ENCODE measurements at places on chromosomes 7 and 10.

- H3K4me3 ChIP-seq = no peak overlapping the region
- DNase-seq = no peak
- H3K27ac ChIP-seq = no peak overlapping the region
- no peaks in the 10 kb centered on the region for H3K36me3 ChIP-seq
Observed at GRCh38 chr10:75375838-75376237, 25.7 kb downstream of the ZNF503 start.

GRCh38 chr10:102621443-102622325 is 22.6 kb upstream of the TRIM8 start:
- no peaks in the 10 kb centered on the region for H3K27me3 ChIP-seq
- H3K4me1 ChIP-seq = peaks cover 65% of the 10 kb centered on the region
- peaks cover 25% of the 10 kb centered on the region for H3K36me3 ChIP-seq
- no peak overlapping the region for H3K4me3 ChIP-seq
- DNase-seq = no peak
- H3K27ac ChIP-seq = peak overlapping the region; percentile 42

DNA sequence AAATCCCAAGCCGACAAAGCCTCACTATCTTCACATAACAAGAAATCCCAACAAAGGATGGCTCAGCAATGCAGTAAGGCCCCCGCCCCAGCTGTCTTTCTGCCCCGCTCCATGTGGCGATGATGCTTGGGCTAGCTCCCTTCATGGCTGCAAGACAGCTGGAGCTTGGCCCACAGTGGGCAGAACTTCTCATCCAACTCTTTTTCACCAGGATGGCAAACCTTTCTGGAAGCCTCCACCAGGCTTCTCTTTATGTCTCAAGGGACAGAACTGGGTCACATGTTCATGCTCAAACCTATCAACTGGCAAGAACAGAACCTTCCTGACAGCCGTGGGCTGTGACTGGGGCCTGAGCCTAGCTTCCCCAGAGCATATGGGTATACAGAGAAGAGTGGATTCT is 260.5 kb upstream of the MKLN1 start:
- H3K4me1 ChIP-seq = peaks cover 6% of the 10 kb centered on the region
- H3K36me3 ChIP-seq = no peaks in the 10 kb centered on the region
- H3K4me3 ChIP-seq = no peak overlapping the region
- peak overlapping the region; percentile 20 for H3K27ac ChIP-seq
- H3K27me3 ChIP-seq = no peaks in the 10 kb centered on the region

DNA sequence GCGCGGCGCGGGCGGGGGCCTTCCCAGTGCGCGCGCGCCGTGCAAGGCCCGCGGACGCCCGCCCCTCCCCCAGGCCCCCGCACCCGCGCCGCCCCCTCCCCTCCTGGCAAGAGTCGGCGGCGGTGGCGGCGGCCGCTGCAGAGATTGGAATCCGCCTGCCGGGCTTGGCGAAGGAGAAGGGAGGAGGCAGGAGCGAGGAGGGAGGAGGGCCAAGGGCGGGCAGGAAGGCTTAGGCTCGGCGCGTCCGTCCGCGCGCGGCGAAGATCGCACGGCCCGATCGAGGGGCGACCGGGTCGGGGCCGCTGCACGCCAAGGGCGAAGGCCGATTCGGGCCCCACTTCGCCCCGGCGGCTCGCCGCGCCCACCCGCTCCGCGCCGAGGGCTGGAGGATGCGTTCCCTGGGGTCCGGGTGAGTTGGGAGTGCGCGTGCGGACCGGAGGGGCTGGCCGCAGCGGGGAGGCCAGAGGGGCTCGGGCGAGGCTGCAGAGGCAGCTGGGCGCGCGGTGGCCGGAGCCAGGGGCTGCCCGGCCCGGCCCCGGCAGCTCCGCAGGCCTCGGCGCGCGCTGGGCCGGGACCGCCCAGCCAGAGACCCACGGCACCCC is at the start of gene BMPR1A:
BMPR1A (plus strand) TSS at position 109 of the 602 bp plus-strand sequence. CDS start 119,400 bp downstream, outside the sequence.
- DNase-seq = peak; percentile 98
- peak within 1 kb of the TSS; percentile 94 for H3K27ac ChIP-seq
- peaks cover 56% of the 10 kb centered on the region for H3K4me1 ChIP-seq
- H3K4me3 ChIP-seq = peak within 1 kb of the TSS; percentile 91

- H3K4me3 ChIP-seq = no peak overlapping the region
- H3K27me3 ChIP-seq = peaks cover 4% of the 10 kb centered on the region
- peaks cover 45% of the 10 kb centered on the region for H3K4me1 ChIP-seq
- H3K27ac ChIP-seq = no peak overlapping the region
- no peak for DNase-seq
Observed at GRCh38 chr10:64112701-64113355, 591.6 kb downstream of the REEP3 start.

- no peak for DNase-seq
- peak overlapping the region; percentile 40 for H3K27ac ChIP-seq
- no peak overlapping the region for H3K4me3 ChIP-seq
- peaks cover 37% of the 10 kb centered on the region for H3K36me3 ChIP-seq
- peaks cover 17% of the 10 kb centered on the region for H3K4me1 ChIP-seq
- no peaks in the 10 kb centered on the region for H3K27me3 ChIP-seq
Observed at GRCh38 chr10:31912289-31912688, 16.3 kb downstream of the ARHGAP12 start.

GRCh38 chr7:44995555-44996493 is 4.2 kb upstream of the CCM2 start:
- H3K4me1 ChIP-seq = peaks cover 10% of the 10 kb centered on the region
- H3K27me3 ChIP-seq = peaks cover 2% of the 10 kb centered on the region
- no peak for DNase-seq
- no peak overlapping the region for H3K27ac ChIP-seq
- H3K4me3 ChIP-seq = no peak overlapping the region

DNA sequence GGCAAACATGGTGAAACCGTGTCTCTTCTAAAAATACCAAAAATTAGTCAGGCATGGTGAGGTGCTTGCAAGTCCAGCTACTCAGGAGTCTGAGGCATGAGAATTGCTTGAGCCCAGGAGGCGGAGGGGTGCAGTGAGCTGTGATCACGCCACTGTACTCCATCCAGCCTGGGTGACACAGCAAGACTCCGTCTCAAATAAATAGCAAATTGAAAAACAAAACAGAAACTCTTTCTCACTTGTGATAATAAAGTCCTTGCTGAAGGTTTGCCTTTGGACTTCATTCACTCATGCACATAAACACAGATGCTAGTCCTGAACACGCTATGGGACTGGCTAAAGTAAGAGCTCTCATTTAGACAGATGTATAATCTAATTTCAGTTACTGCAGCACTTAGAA is 37.6 kb downstream of the ANK3 start:
- peaks cover 3% of the 10 kb centered on the region for H3K27me3 ChIP-seq
- no peaks in the 10 kb centered on the region for H3K36me3 ChIP-seq
- no peak for DNase-seq
- H3K4me1 ChIP-seq = peaks cover 32% of the 10 kb centered on the region
- H3K4me3 ChIP-seq = no peak overlapping the region
- no peak overlapping the region for H3K27ac ChIP-seq

- peaks cover 8% of the 10 kb centered on the region for H3K27me3 ChIP-seq
- H3K4me3 ChIP-seq = no peak overlapping the region
- DNase-seq = peak; percentile 16
- no peaks in the 10 kb centered on the region for H3K36me3 ChIP-seq
- H3K27ac ChIP-seq = peak overlapping the region; percentile 66
Observed at GRCh38 chr7:54841772-54842697, 83.0 kb upstream of the SEC61G start.

GRCh38 chr10:75655791-75656451 is 224.5 kb downstream of the LRMDA start:
- peaks cover 11% of the 10 kb centered on the region for H3K27me3 ChIP-seq
- H3K4me1 ChIP-seq = peaks cover 80% of the 10 kb centered on the region
- H3K27ac ChIP-seq = no peak overlapping the region
- no peak for DNase-seq

GRCh38 chr10:111087968-111088505 is 11.2 kb downstream of the ADRA2A start:
- DNase-seq = no peak
- H3K27me3 ChIP-seq = peaks cover 31% of the 10 kb centered on the region
- no peak overlapping the region for H3K4me3 ChIP-seq

DNA sequence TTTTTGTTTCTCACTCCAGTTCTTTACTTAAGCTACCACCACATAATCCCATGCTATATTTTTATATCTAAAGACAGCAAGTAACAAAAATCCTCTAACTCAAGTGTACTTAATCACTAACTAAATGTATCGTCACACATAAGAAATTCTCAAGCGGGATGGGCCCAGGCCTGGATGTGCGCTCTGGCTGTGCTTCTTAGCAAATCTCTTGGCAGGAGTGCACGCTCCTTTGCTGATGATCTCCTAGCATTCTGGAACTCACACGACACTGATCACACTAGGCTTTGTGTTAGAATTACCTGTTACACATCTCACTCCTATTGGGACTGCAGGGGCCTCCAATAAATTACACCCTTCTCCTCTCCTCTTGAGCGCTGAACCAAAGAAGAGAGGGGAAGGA is 46.7 kb upstream of the CALD1 start:
- peaks cover 44% of the 10 kb centered on the region for H3K4me1 ChIP-seq
- peak overlapping the region; percentile 6 for H3K4me3 ChIP-seq
- peaks cover 3% of the 10 kb centered on the region for H3K27me3 ChIP-seq
- H3K36me3 ChIP-seq = no peaks in the 10 kb centered on the region
- no peak for DNase-seq

DNA sequence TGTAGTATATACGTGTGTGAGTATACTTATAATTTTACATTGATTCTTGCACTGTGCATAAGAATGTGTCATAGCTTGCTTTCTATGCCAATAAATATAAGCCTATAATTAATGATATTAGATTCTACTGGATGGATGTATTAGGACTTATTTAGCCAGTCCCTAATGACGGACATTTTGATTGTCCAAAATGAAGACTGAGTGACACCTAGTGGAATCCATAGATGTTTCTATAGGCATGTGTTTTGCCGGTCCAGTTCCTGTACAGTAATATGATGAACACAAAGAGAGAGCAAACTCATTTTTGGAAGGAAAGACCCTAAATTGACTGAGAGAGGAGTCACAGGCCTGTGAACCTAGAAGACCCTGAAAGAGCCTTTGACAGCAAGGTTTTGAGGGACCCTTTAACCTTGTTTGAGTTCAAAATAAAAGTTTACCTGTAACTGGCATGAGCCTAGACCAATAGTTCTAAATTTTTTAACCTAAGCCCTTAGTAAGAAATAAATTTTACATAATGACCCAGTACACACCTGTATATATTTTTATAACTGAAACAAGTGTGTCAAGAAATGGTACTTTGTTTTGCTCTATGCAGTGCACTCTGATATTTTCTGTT is 42.4 kb upstream of the AGBL3 start:
- no peaks in the 10 kb centered on the region for H3K27me3 ChIP-seq
- H3K4me1 ChIP-seq = no peaks in the 10 kb centered on the region
- H3K36me3 ChIP-seq = peaks cover 66% of the 10 kb centered on the region
- no peak overlapping the region for H3K4me3 ChIP-seq

GRCh38 chr10:60172363-60172990 is 217.2 kb downstream of the ANK3 start:
- H3K4me1 ChIP-seq = peaks cover 24% of the 10 kb centered on the region
- no peak for DNase-seq
- H3K27ac ChIP-seq = no peak overlapping the region
- no peaks in the 10 kb centered on the region for H3K36me3 ChIP-seq
- H3K4me3 ChIP-seq = no peak overlapping the region

DNA sequence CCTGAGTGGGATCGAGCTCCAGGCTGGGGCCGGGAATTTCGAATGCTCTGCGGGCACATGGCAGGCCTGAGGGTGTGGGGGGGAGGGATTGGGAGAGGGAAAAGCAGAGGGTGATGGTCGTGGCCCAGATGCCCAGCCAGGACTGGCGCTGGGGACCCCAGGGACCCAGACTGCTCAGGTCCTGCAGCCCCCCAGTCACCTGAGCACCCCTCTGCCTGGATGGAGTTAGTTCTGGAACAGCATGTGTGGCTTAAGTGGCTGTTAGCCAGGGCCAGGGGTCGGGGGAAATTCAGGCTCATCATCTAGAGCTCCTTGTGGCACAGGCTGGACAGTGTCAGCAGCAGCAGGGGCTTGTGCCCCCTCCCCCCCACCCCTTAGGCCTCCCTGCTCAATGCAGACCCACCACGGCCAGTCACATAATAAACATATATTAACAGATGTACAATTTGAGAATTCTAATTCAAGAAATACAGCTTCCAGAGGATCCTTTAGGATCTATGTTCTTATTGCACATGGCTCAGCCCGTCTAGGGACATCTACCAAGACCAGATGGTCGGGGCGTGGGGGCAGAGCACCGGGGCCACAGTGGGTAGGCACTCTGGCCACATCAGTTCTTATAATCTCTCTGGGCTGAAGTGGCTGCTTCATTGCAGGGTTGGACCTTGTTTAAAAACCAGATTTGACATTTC is 22.2 kb downstream of the DNAJB12 start:
- no peak for DNase-seq
- H3K27ac ChIP-seq = peak overlapping the region; percentile 22
- H3K4me3 ChIP-seq = no peak overlapping the region
- no peaks in the 10 kb centered on the region for H3K27me3 ChIP-seq

DNA sequence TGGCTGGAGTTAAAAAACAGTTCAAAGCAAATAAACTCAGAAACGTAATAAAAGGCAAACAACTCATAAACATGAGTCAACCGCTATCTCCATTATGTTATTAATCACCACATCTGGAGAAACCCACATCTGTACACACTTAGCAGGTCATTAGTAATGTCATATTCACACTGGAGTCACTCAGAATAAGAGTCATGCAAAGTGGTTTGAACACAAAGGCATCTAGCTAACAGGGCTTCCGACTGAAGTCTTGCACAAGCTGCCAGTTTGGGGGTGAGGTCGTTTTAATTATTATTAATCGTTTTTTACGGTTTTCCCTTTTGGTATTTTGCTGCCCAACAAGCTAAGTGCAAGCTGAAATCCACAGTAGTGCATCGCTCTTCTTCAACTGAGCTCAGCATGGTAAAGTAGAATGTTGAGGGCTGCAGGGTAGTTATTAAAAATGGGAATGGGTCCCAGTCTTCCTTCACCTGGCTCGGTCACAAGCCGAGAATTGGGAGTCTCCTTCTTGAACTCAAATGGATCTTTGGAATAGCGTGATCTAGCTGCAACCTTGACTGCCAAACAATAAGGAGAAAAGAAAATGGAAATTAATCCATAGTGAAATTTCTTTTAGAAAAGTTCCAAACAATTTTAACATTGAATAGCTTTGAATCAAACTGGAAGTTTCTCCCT is 663.5 kb downstream of the KCNMA1 start:
- H3K4me1 ChIP-seq = peaks cover 50% of the 10 kb centered on the region
- no peaks in the 10 kb centered on the region for H3K36me3 ChIP-seq
- DNase-seq = no peak
- no peak overlapping the region for H3K27ac ChIP-seq
- H3K4me3 ChIP-seq = no peak overlapping the region

DNA sequence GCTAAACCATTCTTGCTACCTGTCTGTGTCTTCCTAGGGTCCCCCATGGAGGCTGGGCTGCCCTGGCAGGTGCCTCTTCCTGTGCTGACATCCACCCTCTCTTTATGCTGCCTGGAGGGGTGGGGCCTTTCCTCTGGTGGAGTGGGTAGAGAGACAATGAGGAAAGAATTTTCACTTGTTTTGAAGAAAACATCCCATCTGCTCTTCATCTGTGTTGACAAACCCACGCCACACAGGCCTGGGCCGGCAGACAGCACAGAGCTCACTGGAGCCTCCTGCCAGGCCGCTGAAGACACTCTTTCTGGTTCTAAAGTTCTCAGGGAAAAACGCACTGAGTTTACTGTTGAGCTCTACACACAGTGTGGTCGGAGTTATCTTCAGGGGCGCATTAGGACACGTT is 328.2 kb downstream of the GLRX3 start:
- H3K4me3 ChIP-seq = no peak overlapping the region
- H3K36me3 ChIP-seq = no peaks in the 10 kb centered on the region
- DNase-seq = no peak
- H3K27me3 ChIP-seq = peaks cover 12% of the 10 kb centered on the region

Data from nephron progenitor cell (in vitro differentiated cells).